ENCODE measurements at places on chromosomes 3 and 15.

DNA sequence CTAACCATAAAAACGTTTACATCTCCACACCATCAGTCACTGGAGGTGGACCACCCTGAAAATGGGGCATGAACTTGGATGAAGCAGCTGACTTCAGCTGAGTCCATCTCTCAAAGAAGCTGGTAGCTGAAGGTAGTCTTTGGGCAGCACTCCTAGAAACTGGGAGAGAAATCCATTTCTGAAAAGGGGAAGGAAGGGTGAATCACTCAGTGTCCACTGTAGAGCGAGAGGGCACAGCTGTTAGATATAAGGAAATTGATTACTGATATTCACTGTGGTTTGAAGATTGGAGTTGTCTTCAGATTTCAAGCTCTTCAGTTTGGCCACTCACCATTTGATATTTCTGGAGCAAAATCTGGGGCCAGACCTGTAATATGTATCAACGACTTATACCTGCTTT lies 499.0 kb upstream of the UBE2E2 start:
- DNase-seq = no peak

DNA sequence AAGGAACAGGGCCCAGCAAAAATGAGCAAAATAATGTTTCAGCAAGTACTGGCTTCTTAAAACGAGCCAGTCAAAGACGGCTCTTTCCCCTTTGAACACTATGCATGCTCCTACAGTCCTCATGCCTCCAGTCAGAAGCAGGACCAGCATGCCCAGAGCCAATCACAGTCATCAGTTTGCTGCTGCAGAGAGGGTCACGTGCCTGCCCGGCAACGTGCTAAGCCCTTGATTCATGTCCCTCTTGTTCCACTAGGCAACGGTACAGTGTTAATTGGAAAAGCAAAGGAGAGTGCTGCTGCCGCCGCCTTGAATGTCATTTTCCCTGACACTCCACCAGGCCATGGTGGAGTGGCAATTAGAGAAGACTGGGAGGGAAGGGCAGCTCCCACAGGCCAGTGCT lies 500.1 kb downstream of the OCA2 start:
- no peak for DNase-seq

DNA sequence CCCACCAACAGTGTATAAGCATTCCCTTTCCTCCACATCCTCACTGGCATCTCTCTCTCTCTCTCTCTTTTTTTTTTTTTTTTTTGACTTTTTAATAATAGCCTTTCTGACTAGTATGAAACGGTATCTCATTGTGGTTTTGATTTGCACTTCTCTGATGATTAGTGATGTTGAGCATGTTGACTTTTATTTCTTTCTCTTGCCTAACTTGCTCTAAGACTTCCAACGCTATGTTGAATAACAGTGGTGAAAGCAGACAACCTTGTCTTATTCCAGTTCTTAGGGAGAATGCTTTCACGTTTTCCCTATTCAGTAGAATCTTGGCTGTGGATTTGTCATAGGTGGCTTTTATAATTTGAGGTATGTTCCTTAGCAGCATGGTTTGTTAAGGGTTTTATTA lies 249.4 kb upstream of the MDFIC2 start:
- no peak for DNase-seq

DNA sequence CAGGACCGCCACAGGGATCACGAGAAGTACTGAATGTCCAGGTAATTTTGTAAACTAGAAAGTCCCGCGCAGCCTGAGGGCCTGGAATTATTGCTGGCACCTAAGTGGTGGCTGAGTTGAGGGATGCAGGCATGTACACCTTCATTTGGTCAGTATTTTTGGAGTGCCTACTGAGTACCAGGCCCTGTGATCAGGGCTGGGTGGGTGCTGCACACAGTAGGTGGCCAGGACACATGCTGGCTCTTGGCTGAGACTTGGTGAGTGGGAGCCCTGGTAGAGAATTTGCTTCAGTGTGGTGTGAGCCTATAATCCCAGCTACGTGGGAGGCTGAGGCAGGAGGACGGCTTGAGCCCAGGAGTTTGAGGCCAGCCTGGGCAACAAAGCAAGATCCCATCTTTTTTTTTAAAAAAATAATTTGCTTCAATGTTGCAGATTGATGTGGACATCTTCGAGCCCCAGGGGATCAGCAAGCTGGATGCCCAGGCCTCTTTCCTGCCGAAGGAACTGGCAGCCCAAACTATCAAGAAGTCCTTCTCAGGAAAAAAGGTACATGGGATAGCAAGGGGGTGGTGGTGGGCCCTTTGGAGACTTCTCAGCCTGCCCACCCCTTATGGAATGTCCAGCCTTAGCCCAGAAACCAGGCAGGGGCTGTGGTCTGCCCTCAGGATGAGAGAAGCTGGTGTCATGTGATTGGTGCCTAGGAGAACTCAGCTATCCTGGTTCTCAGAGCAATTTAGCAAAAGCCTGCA lies 2.6 kb downstream of the ITIH1 start:
- no peak for DNase-seq

DNA sequence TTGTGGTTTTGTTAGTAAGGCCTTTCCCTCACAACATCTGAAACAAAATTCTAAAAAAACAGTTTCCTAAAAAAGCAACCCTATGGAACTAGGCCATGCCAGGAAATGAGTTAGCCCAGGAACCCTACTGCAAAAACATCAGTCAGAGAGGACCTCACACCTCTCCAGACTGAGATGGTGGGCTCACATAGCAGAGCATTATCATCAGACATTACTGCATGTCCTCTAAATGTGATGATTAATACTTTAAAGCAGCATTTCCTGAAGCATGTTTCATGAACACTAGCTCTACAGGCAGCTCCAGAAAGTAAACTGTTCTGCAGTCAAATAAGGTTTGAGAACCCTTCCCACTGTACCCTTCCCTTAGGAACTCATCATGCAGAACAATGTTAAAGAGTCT lies 232.3 kb upstream of the MRPL3 start:
- DNase-seq = no peak
